Posterior vena cava (tissue), 2 donors: ENCODE measurements at places on chromosomes 7 and 10. TPM values are rescaled to one million over a fixed set of nuclear protein-coding genes. Genes with fewer than 3 reads are reported as not detected.

DNA sequence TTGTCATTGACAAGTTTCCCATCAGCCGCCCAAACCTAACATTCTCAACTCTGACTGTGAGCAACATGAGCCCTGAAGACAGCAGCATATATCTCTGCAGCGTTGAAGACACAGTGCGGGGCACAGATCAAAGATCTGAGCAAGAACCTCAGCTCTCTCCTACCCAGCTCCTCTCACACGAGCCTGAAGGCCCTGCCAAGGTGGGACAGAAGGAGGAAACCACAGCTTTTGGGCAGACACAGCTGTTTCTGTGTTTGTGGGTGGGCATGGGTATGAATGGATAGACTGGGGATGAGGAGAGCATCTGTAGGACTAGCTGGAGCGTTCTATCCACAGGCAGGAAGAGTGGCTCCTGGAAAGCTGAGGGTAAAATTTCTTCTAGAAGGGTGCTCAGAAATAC lies 8.5 kb upstream of the PRSS1 start:
- DNase-seq: no peak

- DNase-seq: no peak
These were observed 754.6 kb downstream of the REEP3 start for GRCh38 chr10:64275774-64276173.

GRCh38 chr10:113162960-113163359 lies 212.9 kb downstream of the TCF7L2 start:
- no peak for DNase-seq

GRCh38 chr10:43842496-43842895 lies 193.8 kb upstream of the ZNF32 start:
- no peak for DNase-seq

GRCh38 chr7:46682836-46683624 lies 762.0 kb upstream of the IGFBP3 start:
- DNase-seq: no peak

GRCh38 chr10:95818010-95818409 lies 62.0 kb downstream of the ENTPD1 start:
- no peak for DNase-seq

GRCh38 chr10:126551202-126551601 lies 119.3 kb downstream of the C10orf90 start:
- no peak for DNase-seq

DNA sequence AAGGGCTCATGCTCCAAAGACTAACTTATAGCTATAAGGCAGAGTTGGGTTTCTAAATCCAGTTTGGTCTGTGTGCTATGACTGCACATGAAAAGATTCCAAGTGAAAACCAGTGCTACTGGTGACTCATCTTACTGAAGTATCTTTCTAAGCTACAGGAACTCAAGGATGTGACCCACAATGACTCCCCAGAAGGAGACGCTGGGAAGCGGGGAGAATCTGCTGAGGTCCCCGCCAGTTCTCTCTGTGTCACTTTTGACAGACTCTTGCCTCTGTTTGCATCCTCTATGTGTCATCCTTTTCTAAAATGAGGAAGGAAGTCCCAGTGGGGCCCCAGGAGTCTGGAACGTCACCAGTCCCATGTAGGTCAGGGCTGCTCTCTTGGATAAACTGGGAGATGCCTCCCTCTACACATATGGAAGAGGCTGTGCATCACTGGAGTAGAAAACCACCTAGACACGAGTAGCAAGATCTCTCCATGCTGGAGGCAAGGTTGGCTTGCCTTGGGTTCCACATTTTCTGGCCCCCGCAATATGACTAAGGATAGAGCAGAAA lies 28.8 kb upstream of the GPR26 start:
- DNase-seq: no peak

DNA sequence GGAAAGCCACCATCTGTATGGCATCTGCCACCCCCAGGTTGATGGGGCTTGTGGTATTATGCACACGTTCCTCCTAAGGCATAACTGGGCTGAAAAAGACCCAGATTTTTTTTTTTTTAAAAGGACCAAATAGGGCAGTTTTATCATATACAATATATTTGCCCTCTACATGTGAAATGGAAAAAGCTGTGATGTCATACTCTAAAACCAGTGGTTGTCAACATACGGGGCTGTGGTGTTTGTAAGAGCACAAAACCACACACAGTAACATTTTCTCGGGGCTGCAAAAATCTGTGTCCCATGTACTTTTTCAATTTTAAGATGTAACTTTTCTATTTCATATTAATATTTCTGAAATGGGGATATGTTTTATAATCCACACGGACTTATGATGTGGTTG lies 34.9 kb downstream of the FAM171A1 start:
- DNase-seq: no peak

DNA sequence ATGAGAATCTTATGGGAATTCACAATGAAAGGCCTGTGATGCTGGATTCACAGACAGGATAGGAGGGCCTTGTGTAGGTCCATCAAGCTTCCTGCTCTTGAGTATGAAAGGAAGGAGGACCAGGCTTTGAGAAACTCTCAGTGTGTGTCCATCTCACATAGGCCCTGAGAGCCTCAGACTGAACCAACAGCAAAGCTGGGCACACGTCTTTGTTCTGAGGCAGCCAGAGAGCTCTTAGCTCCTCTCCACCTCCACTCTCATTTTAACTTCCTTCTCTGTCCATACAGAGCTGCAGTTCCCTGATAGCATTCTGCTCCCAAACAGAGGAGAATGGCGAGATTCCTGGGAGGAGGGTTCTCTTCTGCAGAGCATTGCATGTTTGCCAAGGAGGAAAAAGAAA lies 515.6 kb downstream of the CALN1 start:
- no peak for DNase-seq

GRCh38 chr10:75643944-75644692 lies 212.7 kb downstream of the LRMDA start:
- DNase-seq: no peak

DNA sequence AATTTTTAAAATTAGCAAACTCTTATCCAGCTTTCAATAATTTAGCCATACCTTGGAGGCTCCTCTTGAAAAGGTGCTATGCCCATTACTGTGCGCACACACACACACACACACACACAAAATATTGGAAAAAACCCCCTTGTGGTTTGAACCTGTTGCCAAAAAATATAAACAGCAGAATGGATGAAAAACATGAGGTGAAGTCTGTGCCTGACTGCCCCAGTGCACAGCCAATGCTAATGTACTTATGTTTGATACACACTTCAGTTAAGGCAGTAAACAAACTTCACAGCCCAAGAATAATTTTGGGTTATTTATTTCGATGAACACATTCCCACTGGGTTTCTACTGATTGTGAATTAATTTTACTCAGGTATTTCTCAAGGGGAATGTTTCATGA lies 113.2 kb upstream of the SEM1 start:
- no peak for DNase-seq

GRCh38 chr10:110775020-110775375 lies 96.7 kb upstream of the PDCD4 start:
- DNase-seq: no peak

DNA sequence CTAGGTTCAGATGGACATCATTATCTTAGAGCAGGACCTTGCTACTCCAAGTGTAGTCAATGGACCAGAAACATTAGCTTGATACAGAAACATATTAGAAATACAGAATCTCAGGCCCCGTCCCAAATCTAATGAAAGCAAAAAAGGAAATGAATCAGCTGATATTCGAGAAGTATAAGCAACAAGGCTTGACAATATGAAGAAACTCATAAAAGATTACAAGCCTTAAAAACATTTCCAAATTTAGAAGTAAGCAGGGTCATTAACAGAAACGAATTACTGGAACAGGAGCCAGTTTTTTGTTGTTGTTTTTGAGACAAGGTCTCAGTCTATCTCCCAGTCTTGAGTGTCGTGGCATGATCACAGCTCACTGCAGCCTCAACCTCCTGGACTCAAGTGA lies 40.5 kb upstream of the GSAP start:
- no peak for DNase-seq

DNA sequence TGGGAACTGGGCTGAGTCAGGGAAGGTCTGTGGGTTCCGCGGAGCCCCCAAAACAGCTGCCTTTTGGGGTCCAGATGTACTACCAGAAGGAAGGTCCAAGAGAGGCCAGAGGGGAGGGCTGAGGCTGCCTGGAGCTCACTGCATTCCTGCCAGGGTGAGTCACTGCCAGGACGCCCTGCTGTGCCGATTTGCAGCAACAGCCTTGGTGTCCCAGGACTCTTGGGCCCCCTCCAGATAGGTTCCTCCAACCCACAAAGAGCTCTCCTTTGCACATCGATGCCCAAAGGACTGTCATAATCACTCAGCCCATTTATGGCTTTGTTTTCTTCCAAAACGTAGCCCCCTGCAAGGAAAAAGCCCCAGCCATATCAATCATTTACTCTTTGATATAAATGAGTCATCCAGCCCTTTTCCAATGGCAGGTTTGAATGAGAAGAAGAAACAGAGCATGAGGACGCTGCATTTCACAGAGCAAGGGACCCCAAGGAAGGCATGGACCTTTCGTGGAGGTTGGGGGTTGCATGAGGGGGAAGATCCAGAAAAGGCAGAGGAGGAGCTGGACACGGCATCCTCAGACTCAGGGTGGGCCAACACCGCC lies 32.2 kb upstream of the COL13A1 start:
- peak; percentile 83 for DNase-seq

DNA sequence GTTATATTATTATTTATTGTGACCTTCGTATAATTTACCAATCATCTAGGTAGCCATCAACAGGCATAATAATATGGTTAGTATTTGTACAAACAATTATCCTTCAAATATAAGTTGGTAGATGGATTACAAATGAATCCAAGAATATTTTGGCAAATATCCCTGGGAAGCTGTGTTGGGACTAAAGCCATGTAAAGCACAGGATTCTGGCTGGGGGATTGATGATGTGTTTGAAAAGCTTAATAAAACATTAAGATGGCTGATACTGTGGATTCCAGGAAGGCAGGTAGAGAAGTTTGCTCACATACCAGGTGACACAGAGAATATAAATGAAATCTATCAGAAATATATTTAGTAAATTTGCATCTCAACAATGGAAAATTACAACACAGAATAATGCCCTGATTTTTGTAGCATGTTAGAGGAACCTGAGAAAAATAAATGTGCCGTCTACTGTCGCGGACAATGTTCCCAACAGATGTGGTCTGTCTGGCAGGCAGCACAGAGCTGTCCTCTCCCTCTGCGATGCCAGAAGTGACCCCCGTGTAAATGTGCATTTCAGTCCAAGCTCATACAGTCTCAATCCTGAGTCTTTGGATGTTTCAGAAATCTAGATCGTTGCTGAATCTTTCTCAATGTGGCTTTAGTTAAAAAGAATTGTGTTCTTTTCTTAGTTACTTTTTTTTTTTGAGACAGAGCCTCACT lies 125.0 kb downstream of the TEX36 start:
- no peak for DNase-seq

DNA sequence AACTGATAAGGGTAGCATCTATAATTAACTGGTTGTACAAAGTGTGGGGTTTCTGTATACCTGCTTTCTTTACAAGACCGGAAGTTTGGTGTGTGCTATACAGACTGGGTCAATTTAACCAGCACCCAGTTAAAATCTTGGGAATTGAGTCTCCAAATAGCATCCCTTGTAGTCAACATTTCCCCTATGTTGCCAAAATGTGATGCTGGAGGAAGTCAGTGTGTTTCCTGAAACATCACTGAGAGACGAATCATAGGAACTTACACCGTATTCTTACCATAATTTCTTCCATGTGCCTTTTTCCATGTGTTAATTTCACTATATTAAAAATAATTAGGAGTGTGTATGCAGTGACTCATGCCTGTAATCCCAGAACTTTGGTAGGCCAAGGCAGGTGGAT lies 1.7 kb downstream of the AKR1C4 start:
- no peak for DNase-seq

DNA sequence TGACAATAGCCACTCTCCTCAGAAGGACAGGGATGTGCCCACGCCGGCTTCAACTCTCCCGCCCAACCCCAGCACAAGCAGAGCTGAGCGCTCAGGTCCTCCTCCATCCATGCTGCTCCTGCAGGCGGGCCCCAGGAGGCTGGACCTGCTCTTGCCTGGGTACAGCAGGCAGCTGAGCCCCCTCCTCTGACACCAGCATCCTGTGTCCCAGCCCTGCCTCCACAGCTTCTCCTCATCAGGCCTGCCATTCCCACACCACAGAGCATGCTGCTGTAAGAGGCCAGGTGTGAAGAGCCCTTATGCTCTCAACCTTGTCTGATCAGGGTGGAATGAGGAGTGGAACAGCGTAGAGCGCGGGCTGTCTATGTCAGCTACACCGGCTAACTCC lies 302.2 kb downstream of the PTPRN2 start:
- DNase-seq: no peak

DNA sequence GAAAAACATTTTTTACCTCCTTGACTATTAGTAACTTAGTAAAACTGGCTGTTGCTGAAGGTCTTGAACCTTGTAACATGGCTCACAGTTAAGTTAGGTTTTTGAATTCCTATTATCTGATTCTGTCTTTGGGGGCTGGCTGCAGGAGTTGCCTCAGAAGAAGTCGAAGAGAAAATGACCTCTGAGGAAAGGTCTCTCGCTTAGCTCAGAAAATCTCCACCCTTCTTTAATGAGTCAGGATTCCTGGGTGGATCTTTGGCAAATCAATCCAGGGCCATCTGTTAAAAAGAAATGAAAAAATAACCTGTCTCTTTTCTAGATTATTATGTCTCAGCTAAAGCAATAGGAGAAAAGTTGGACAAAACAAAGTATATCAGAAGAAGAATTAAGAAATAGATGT lies 267.8 kb upstream of the SEMA3C start:
- no peak for DNase-seq

DNA sequence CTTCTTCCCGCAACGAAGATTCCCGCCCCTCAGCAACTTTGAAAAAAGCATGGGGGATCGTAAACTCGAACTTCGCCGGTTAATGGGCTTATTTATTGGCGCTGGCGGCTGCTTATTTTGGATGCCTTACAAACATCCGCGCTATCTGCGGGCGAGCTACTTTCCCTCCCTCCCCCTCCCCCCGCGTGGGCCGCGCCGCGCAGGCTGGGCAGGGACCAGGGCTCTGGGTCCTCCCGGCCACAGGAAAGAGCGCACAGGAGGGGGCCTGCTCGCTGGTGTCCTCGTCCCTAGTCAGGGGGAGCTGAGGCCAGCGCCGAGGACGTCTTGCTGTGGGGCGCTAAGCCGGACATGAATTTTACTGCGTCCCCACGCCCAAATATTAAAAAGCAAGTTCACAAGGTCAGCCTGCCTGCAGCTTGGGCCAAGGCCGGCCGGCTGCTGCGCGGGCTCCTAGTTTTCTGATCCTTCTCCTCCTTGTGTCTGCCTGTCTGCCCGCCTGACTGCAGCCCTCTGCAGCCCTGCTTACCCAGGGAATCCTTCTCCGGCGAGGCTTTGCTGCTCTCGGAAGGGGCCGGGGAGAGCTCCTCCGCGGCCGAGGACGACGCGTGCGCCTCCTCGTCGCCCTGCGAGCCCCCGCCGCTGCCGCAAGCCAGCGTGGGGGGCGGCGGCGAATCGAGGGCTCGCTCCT lies 1.2 kb downstream of the HOXA10 start:
- peak; percentile 90 for DNase-seq

GRCh38 chr10:10500937-10501336 lies 516.7 kb upstream of the CELF2 start:
- no peak for DNase-seq

Gene PAPSS2
- total RNA-seq: 30.9 TPM

Gene FAM25A
- not detected for total RNA-seq

Gene OR9A2
- total RNA-seq: not detected

Gene POR
- 76.3 TPM for total RNA-seq

Gene CDK14
- 45.3 TPM for total RNA-seq

Gene OPN1SW
- not detected for total RNA-seq
